ENCODE measurements at places on chromosomes 13 and 19. TPM values are rescaled to one million over a fixed set of nuclear protein-coding genes. Genes with fewer than 3 reads are reported as not detected.

DNA sequence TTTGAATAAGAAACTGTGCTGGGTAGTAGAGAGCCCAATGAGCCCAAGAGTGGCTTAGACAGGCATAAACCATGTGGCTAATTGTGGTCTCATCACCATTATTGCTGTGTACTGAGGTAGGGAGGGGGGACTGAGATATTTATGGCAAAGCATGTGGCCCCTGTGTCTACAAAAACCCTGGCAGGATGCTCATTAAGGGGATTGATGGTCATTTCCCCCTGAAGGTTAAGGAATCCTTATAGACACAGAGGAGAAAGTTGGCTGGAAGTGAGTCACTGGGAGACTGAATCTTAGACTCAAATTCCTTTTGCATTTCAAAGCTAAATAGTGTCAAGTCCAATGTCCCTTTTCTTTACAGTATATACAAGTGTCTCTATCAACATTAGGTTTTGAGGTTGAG lies 9.8 kb upstream of the DACT3 start:
- DNase-seq: no peak

GRCh38 chr13:98782654-98783053 lies 30.2 kb upstream of the SLC15A1 start:
- no peak for DNase-seq

GRCh38 chr19:4497770-4498389 lies 20.4 kb downstream of the PLIN4 start:
- no peak for DNase-seq

DNA sequence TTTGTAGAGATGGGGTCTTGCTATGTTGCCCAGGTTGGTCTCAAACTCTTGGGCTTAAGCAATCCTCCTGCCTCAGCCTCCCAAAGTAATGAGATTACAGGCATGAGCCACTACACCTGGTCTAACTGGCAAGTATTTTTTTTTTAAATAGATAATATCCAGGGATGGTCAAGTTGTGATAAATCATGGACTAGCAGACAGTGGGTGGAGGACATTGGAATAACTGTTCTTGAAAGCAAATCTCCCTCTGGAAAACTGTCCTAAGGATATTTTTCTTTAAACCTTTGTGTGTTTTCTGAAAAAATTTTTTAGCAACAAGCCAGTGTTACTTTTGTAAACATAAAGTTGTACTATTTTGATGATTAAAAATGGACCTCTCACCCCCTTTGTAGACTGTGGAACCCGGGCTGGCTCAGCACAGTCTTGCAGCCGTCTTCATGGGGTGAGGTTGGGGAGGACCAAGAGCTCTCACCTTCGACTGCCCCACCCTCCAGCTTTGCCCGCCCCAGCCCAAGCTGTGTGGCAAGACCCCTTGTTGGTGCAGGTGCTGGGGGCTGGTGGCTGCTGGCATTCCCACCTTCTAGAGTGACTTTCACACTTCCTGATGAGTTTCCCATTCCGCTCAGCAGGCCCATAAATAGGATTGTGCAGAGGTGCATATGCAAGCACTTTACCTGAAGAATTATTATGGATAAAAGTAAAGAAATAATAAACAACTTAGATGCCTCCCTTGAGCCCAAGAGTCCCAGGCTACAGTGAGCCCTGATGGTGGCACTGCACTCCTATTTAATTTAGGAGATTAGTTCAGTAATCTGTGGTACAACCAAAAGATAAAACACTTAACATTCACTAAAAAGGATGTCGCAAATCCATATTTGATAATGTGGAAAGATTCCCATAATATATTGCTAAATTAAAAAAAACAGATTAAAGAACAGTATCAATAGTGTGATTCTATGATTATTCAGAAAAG lies 107.3 kb downstream of the GADD45B start:
- DNase-seq: no peak

DNA sequence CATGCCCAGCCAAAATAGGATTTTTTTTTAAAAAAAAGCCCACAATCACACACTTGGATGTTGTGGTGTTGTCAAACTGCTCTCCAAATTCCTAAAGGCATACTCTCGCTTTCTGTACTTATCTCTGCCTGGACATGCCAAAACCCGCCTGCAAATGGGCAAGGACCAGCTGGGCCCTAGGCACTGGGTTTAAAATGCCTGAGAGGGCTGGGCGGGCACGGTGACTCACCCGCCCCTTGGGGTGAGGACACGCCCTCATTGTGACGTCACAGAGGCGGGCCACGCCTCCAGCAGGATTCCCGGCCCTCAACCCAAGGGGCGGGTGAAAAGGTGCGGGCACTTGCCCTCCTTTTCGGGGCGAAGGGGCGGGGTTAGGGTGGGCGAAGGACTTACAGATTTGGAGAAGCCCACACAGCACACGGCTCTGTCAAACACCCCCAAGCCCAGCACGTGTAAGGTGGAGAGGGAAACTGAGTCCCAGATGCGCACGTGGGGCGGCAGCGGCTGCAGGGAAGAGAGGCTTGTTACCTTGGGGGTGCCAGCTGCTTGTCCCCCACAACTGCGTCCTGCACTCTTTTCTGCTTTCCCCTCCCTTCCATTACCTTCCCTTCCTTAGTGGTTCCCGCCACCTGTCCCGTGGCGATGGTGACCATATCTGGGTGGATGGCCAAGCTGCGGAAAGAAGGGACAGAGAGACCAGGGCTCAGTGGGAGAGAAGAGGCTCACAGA lies 6.6 kb downstream of the EML2 start:
- DNase-seq: peak; percentile 58

ZFP28 gene
- total RNA-seq: 4.2 TPM

KCNN4 gene
- total RNA-seq: 53.0 TPM

DNA sequence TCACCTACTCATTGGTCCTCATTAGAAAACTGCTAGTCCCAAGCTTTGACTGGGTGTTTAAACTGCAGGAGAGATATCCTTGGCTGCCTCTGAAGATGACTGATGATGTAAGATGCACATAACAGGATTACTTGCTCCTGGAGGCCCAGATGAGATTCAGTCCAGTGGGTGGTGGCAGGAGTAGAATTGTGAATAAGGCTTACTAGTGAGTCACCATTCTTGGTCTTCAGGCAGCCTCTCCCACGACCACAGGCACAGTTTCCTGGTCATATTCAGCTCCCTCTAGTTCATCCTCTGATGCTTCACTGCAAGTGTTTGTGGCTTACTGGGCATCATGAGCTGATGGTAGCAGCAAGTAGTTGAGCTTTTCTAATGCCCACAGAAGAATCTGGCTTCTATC lies 12.1 kb downstream of the SERTM1 start:
- DNase-seq: no peak

GRCh38 chr19:18745931-18746330 lies 45.2 kb downstream of the COMP start:
- DNase-seq: no peak

GRCh38 chr13:27980280-27980998 lies 8.1 kb downstream of the URAD start:
- DNase-seq: no peak

GRCh38 chr13:91408971-91409370 lies 10.6 kb downstream of the GPC5 start:
- no peak for DNase-seq

DNA sequence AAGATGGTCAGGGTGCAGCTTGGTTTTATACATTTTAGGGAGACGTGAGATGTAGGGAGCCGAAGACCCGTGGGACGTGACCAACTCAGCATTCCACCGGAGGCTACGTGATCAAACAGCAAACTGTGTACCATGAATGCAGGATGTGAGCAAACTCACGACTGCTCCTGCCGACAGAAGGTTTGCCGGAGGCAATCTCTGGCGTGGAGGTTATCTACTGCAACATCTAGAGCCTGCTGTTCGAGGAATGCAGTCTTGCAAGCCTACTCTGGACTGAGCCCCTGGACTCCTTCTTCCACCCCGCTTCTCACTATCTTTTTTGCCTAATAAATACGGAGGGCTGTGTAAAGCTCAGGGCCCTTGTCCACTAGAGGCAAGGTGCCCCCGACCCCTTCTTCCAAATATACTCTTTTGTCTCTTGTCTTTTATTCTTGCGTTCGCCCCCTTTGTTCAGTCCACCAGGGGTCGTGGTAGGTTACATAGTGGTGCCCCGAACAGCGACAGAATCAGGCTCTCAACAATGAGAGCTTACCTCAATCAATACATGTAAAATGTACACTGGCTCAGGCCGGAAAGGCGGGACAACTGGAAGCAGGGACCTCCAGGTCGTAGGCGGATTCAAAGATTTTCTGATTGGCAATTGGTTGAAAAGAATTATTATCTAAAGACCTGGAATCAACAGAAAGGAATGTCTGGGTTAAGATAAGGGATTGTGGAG lies 8.9 kb upstream of the OR1I1 start:
- no peak for DNase-seq

DNA sequence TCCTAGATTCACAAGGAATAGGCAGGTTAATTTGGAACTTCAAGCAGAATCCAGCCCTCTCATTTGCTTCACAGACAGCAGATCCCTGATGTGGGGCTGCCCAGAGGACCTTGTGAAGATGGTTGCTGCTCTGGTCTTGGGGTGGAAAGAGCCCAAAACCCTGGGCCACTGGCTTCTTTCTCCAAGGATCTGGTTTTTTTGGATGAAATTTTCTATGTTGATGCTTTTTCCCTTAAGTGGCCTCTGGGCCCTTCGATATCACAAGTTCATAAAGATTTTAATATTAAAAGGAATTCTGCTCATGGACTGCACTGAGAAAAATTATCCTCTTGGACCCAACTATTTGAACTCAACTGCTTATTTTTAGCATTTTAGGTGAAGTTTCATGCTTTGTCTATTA lies 421.1 kb downstream of the KLF5 start:
- DNase-seq: no peak

DNA sequence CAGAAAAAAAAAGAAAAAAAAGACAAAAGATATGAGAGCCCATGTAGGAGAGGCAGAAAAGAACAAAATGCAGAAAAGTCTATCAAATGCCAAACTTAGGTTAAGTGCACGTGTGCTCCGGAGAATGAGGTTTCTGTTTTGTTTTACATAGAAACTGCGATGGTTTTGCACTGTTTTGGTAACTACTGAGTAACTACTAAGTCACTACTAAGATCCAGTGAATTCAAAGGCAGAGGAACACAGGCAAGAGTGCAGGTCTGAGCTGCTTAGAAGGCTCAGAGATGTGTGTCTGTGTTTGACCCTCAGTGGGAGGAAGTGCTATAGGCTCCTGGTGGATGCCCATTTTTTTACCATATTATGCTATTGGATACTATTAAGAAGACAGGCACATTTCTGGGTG lies 299.3 kb downstream of the NDFIP2 start:
- no peak for DNase-seq

- DNase-seq: no peak
Measured at GRCh38 chr19:2983351-2984214, 6.2 kb downstream of the TLE6 start.

DNA sequence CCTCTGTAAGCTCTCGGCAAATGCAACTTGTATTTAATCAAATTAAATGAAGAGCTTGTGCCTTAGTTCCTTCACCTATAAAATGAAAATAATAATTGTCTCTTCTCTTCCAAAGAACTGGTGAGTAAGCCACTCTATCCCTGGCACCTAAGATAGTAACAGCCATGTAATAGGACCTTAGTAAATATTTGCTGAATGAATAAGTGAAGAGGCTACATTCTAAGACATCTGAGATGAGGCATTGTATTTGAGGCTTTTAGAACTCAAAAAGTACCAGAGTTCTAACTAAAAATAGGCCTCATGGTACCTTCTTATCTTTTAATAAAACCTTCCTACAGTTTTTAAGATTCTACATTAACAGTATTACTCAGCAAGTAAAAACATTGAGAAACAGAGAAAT lies 17.3 kb upstream of the DCLK1 start:
- no peak for DNase-seq

SELENOV gene
- not detected for total RNA-seq

DNA sequence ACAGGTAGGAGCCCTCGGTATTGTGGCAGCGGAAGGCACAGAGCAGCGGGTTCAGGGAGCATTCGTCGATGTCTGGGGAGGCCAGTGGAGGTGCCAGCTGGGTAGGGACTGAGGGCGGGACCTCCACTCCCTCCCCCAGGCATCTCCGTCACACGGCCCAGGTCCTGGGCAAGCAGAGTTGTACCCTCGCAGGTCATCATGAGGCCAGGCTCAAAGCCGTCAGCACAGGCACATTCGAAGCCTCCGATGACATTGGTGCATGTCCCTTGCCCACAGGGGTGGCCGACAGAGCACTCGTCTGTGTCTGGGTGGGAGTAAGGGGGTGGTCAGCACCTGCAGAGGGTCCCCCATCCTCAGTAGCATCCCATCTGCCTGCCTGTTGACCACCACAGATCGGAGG lies 35.3 kb downstream of the CCL25 start:
- DNase-seq: no peak

- DNase-seq: no peak
Measured at GRCh38 chr19:36032251-36033104, at the start of gene CLIP3. CLIP3 (minus strand) TSS chr19:36032873; CDS start chr19:36032357, 516 bp downstream.

SPRED3 gene
- 0.93 TPM for total RNA-seq

DNA sequence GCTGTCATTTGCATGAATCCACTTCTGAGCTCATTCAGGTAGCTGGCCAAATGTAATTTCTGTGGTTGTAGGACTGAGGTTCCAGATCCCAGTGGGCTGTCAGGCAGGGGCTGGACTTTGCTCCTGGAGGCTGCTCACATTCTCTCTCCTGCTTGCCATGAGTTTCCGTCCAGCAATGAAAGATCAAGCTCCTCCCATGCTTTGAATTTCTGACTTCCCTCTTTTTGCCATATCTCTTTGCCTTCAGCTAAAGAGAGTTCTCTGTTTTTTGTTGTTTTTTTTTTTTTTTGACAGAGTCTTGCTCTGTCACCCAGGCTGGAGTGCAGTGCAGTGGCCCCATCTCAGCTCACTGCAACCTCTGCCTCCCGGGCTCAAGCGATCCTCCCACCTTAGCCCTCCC lies 76.9 kb downstream of the ING1 start:
- no peak for DNase-seq

DNA sequence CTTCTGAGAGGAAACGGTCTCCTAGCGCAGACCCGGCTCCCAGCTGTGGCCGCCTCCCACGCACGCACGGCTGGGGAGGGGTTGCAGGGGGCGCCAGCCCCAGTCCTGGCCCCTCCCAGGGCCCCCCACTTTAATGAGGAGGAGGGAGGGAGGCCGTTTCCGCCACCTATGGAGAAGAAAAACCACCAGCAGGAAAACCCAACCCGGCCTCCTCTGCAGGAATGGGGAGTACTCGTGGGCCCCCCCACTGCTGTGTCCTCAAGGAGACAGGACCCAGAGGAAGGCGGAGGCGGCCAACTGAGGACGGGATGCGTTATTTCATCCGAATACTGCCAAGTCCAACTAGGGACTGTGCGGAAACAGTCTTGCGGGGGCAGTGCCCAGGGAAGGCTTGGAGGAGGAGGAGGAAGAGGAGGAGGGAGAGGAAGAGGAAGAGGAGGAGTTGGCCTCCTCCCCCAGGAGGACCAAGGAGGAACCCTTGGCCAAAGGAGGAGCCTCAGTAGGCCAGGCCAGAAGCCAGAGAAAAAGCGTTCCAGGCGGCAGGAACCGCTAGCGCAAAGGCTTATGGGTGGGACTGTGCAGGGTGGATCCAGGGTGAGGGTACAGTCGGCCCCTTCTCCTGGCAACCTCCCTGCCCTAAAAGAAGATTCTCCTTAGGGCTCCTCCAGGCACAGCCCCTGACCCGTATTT lies 3.9 kb upstream of the SSBP4 start:
- no peak for DNase-seq
